ENCODE measurements at places on chromosomes 2 and 18. TPM values are rescaled to one million over a fixed set of nuclear protein-coding genes. Genes with fewer than 3 reads are reported as not detected.

MTA3 gene
- 62.3 TPM for total RNA-seq

MOGAT1 gene
- not detected for total RNA-seq

XDH gene
- total RNA-seq, result 2.1 TPM

ERBB4 gene
- total RNA-seq, result 3.2 TPM

DNER gene
- total RNA-seq, result 4.4 TPM

All from urinary bladder (tissue), 4 donors.